Urinary bladder (tissue), 4 donors: ENCODE measurements at places on chromosomes 4 and X. TPM values are rescaled to one million over a fixed set of nuclear protein-coding genes. Genes with fewer than 3 reads are reported as not detected.

The FOXR2 gene
- not detected for total RNA-seq

The RNF150 gene
- 41.3 TPM for total RNA-seq

DNA sequence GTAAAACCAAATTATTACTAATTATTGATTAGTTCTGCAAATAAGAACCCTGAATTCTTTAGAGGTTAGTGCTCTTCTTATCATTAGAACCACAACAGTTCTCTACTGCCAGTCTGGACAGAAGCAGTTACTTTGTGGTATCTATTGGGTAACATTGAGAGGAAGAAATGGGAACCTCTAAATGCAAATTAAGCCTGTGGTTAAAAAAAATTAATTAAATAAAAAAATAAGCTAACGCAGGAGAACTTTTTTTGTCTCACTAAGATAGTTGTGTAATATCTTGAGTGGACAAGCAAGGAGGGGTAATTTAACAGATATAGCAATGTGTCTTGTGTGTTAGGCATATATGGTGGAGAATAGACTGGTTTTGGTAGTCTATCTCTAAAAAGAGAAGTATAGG is 32.9 kb upstream of the TET2 start:
- no peak for DNase-seq

- DNase-seq: no peak
These were observed 8.8 kb upstream of the CHRDL1 start for GRCh38 chrX:110804446-110804845.

The GPR82 gene
- 0.26 TPM for total RNA-seq

- DNase-seq: peak; percentile 45
These were observed at the start of gene MBNL3 for GRCh38 chrX:132488819-132489577. Gene MBNL3 (minus strand): TSS chrX:132489038. CDS start chrX:132439611, 49,427 bp downstream.

The IL2 gene
- not detected for total RNA-seq

DNA sequence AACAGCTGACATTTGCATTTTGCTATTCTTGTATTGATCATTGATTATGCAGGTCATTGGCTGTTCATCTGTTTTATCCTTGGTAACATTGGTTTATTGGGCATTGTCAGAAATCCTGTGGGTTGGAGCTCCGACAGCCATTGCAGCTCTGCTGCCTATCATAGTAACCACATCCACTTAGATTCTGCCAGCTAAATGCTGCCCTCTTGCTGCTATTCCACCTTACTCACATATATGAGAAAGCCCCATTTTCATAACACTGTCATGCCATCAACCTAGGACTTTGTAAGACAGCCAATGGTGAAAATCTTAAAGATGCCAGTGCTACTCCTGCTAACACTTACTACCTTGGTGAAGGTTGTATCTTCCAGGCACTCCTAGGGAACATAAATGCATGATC is 187.3 kb upstream of the CXCL13 start:
- no peak for DNase-seq

The XAGE2 gene
- not detected for total RNA-seq

GRCh38 chr4:164748375-164748774 is 5.6 kb upstream of the SMIM31 start:
- DNase-seq: no peak

- no peak for DNase-seq
These were observed 26.7 kb upstream of the TEC start for GRCh38 chr4:48296365-48296764.

The PPARGC1A gene
- 6.2 TPM for total RNA-seq

- no peak for DNase-seq
These were observed 325.4 kb upstream of the GALNT7 start for GRCh38 chr4:172843192-172843591.

- DNase-seq: no peak
These were observed 214.0 kb downstream of the TEX11 start for GRCh38 chrX:70694339-70695122.

- no peak for DNase-seq
These were observed 29.7 kb upstream of the IL9R start for GRCh38 chrX:155967653-155968325.

DNA sequence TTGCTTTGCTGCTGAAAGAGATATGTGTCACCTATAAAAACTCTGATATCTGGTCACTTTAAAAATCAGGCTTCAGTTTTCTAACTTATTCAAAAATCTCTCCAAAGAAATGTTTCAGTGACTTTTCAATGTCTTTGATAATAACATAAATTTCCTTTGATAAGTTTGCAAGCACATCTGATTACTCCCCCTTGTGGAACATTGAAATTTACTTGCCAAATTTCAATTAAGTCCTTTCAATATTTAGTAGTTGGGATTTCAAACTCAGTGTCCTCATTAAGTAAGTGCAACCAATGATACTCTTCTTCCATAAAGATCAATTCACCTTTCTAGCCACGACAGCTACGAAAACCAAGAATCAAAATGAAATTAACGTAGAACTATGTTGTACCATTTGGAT is 151.3 kb upstream of the FAM47C start:
- no peak for DNase-seq

- no peak for DNase-seq
These were observed 8.0 kb upstream of the SMIM10 start for GRCh38 chrX:134982748-134983147.

The TNIP3 gene
- total RNA-seq: 0.21 TPM

The PALLD gene
- 441 TPM for total RNA-seq

GRCh38 chr4:40321574-40322275 is 13.4 kb upstream of the CHRNA9 start:
- no peak for DNase-seq
